ENCODE measurements at places on chromosomes 1 and 21.
A peak's percentile ranks its signal among the peaks of the same experiment; 100 is the strongest.

- DNase-seq: no peak
These were observed 505 bp downstream of the LMNA start for GRCh38 chr1:156114919-156115513.

GRCh38 chr1:153527683-153528040 is 8.1 kb downstream of the S100A6 start:
- DNase-seq: no peak

DNA sequence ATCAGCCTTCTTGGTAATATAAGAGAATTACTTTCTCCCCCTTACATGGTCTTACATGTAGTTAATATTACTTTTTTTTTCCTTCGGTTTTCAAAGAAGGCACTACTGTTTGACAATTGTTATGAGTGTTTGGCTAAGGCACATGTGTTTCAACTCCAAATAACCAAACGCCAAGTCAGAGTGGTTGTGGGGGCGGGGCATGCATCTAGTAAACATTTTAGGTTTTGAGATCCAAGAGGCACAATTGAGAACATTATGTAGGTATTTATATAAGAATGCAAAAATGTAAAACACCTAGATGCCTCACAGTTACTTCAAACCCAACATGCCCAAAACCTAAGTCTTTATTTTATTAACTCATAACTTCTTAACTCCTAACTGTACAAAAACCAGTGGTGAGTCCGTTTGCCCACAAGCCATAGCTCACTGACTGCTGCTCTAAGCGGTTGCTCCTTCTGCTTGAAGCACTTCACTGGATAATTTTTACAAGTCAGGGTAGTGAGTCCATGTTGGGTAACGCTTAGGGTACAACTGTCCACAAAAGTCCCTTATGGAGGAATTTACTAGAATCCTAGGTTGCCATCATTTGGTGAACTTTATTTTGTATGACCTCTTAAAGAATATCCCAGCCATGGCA is 189.9 kb downstream of the HUNK start:
- DNase-seq: no peak

- peak; percentile 73 for DNase-seq
These were observed 49.8 kb downstream of the PRDM2 start for GRCh38 chr1:13749543-13750341.

GRCh38 chr1:67439277-67440029 is 9.3 kb upstream of the SERBP1 start:
- DNase-seq: no peak

GRCh38 chr1:10632691-10633090 is 157.9 kb downstream of the PEX14 start:
- DNase-seq: no peak

DNA sequence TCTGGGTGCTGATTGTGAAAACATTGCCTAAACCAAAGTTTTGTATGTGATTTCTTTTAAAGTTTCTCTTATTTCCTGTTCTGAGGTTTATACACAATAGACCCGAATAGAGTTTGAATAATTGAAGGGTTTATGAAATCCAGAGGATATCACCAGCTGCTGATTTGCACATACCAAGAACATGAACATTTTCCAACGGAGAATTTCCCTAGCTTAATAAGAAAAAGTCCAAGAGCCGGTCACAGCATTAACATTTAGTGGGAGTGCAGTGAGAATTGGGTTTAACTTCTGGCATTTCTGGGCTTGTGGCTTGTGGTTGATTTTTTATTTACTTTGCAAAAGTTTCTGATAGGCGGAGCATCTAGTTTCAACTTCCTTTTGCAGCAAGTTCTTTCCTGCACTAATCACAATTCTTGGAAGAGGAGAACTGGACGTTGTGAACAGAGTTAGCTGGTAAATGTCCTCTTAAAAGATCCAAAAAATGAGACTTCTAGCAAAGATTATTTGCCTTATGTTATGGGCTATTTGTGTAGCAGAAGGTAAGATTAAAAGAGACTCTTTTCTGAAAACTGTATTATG is at the start of gene CFH:
TSS of gene CFH (plus strand) at position 407 of the 579 bp plus-strand sequence. CDS start at position 482, 75 bp downstream.
- no peak for DNase-seq

GRCh38 chr1:246324711-246325110 is 182.4 kb downstream of the SMYD3 start:
- no peak for DNase-seq

- DNase-seq: no peak
These were observed 43.1 kb downstream of the ARHGEF16 start for GRCh38 chr1:3497521-3497920.

GRCh38 chr1:159177272-159177907 is 6.0 kb downstream of the CADM3 start:
- no peak for DNase-seq

DNA sequence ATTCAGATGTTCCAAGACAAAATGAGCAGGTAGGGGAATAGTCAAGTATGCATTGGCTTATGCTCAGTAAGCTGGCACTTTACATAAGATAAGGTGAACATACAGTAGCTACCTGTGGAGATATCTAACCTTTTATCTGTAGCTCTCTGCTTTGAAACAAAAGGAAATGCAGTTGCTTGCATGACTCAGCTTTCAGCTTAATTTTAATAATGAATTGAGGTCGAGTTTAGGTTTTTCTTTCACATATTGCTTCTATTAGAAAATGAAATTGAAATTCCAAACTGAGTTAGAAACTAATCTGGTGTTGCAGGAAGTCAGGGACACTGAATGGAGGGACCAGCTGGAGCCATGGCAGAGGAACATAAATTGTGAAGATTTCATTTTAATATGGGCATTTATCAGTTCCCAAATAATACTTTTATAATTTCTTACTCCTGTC is 8.3 kb downstream of the FRRS1 start:
- no peak for DNase-seq

GRCh38 chr1:203935321-203935720 is 73.9 kb downstream of the SNRPE start:
- DNase-seq: no peak

GRCh38 chr1:169989246-169989645 is 85.2 kb downstream of the KIFAP3 start:
- no peak for DNase-seq

Measured in CD14-positive monocyte (primary cell).